ENCODE measurements at places on chromosomes 16 and 17.

GRCh38 chr17:2174468-2175293 is 119.8 kb downstream of the HIC1 start:
- ATAC-seq = peak; percentile 51

GRCh38 chr16:29784901-29785500 is 5.5 kb upstream of the KIF22 start:
- peak; percentile 91 for ATAC-seq

GRCh38 chr16:73713251-73713650 is 583.4 kb upstream of the PSMD7 start:
- no peak for ATAC-seq

DNA sequence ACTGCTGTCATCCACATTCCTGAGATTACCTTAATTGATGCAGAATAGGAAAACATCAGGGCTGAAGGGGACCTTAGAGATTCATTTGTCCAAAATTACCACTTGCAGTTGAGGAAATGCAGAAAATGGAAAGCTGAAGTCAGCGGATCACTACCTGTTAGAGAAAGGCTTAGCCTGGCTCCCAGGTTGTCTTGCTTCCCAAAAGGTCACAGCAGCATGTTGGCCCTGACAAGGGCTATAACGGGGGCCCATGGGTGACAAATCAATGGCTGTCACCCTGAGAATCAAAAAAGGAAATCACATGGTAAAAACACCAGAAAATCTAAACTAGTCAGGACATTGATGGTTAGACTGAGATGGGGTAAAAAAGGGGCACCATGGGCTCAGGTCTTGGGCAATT is 51.7 kb downstream of the HLF start:
- ATAC-seq = no peak

DNA sequence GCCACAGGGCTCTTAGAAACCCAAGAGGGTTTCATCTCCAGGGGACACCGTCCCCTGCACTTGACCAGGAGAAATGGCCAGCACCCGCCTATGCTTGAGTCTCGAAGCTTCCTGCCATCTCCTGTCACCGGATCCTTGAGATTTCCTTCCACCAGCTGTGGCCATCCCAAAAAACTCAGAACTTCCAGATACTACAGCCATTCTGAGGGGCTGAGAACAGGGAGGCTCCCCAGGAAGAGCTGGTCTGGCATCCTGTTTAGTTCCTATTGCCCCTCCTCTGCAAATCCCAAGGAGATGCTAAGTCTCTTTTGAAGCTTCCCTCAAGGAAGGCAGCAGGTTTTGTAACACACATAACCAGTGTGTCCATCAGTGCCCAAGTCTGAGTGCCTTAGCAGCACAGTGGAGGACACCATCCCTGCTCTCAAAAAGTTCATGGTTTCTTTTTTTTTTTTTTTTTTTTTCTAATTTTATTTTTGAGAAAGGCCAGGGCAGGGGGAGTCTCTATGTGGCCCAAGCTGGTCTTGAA is 2.0 kb downstream of the UBALD2 start:
- no peak for ATAC-seq

- ATAC-seq = no peak
Measured at GRCh38 chr17:40547079-40547784, 18.0 kb downstream of the CCR7 start.

DNA sequence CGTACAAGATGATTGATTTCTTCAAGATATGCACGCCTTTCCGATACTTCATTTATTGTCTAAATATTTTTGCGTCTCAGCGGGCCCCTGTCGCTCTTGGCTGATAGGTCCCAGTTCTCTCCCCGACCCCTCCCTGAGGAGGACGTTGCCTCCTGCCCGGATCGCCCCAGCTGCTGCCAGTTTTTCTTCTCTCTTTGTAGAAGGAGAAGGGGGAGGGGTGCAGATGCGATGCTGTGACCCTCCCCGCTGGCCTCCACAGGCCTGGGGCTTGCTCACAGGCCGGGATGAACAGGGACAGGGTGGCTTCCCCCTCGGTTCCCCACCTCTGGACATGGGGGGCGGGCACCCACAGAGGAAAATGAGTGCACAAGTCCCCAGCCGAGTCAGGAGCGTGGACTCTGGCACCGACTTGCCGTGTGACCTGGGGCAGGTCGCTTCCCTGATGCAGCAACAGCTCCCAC is 53.6 kb upstream of the ZC3H18 start:
- no peak for ATAC-seq

- no peak for ATAC-seq
Measured at GRCh38 chr16:54511222-54511731, 224.7 kb upstream of the IRX3 start.

- no peak for ATAC-seq
Measured at GRCh38 chr16:4071686-4072561, 44.3 kb downstream of the ADCY9 start.

DNA sequence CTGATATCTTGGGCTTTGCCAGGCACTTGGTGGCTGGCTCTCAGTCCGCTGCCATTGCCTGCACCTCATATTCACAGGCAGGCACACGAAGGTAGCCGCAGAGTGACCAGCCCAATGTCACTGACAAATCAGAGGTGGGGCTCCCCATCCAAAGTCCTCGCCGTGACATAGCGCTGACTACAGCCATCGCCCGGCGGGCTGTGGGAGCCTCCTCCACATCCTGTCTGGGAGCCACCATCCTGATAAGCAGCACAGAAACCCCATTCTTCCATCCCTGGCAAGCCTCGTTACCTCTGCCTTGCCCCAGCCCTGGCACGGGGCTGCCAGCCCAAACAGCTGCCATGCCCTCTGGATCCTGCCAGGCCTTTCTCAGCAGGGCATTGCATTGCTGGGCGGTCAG is 437.8 kb downstream of the SLC39A11 start:
- ATAC-seq = no peak

GRCh38 chr17:29146369-29146972 is 33.7 kb downstream of the MYO18A start:
- no peak for ATAC-seq

- ATAC-seq = no peak
Measured at GRCh38 chr16:71373073-71373472, 14.6 kb downstream of the CALB2 start.

- ATAC-seq = no peak
Measured at GRCh38 chr17:6011206-6011605, 59.0 kb upstream of the WSCD1 start.

- ATAC-seq = no peak
Measured at GRCh38 chr17:79075861-79076406, 1.3 kb downstream of the ENGASE start.

DNA sequence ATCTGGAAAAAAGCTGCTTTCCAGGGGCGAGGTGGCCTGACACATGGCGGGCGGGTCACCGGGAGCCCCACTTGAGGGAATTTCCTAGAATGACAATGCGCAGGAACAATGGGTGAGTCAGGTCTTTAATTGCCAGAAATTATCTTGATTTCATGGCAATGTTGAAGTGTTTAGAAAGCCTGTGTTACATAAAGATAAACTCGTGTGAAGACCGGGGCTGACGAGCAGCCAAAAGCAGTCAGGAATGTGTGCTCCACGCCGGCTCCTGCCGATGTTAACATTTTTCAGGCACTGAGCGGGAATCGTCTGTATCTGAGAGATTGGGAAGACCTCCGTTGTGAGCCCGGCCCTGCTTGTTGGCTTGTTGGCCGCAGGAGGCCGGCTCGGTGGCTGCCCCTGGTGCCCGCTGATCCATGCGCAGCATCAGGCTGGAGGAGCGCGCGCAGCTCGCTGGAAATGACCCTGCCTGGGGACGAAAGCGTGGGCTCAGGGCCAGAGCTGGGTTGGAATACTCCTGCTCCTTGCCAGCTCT is 353.1 kb downstream of the FOXL1 start:
- ATAC-seq = peak; percentile 59

GRCh38 chr16:30394592-30395154 is 547 bp upstream of the ZNF48 start:
- peak; percentile 12 for ATAC-seq

- no peak for ATAC-seq
Measured at GRCh38 chr17:46071796-46072195, 72.7 kb downstream of the STH start.

DNA sequence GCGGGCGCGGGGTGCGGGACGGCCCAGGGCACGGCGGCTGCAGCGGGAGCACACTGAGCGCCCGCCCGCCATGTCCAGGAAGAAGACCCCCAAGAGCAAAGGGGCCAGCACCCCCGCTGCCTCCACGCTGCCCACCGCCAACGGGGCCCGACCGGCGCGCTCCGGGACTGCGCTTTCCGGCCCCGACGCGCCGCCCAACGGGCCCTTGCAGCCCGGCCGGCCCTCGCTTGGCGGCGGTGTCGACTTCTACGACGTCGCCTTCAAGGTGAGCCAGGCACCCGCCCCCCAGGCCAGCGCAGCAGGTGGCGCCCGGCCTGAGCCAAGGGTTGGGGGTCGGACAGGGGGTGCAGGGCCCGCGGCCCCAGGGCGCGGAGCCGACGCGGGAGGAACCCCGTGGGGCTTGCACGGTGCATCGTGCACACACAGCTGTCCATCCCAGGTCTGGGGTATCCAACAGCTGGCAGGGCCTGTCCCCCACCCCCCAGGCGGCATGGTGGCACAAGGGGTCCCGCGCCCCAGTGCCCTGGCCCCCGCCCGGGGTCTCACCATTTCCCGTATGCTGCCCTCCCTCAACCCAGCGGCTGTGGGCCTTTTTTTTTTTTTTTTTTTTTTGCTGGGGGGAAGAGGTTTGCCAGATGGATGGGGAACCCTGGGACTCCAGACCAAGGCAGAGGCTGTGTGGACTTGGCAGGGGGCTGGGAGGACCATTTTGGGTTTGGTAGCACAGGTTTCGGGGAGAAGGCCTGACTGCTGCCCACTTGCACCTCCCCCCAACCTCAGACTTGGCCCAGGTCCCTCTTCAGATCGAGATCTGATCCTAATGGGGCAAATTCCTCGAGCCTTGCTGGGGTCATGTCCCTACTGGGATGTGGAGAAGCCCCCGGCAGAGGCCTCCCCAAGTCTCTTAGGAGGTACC is 547 bp downstream of the RAB26 start:
- no peak for ATAC-seq

DNA sequence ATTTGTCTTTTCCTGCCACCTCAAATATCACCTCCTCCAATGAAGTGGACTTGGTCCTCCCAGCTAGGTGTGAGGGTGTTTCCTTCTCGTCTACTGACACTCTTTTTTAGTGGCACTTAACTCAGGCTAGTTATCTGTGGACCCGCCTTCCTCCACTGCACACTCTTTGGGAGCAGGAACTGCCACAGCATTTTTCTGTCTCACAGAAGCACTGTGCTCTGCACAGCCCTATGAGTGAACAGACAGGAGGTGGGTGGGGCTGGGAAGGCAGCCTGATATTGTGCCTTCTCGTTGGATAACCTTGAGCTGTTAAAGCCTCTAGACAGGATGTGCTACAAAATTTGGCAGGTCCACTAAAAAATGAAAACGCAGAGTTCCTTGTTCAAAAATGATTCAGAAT is 31.9 kb upstream of the HOXB13 start:
- no peak for ATAC-seq

DNA sequence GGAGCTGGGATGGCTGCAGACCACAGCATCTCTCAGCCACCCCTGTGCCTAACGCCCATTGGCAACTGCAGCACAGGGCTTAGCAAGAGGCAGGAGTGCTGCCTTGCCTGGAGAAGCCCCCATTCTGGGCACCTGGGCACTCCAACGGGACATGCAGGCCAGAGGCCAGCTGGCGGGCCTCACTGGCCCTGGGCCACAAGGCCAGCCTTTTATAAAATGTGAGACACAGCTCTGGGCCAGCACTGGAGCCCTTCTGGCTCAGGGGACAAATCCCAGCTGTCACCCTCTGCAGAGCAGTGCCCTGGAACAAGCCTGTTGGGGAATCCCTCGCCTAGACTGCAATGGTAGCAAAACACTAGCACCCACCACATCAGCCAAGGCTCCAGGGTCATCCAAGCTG is 171.8 kb downstream of the WSCD1 start:
- no peak for ATAC-seq

- ATAC-seq = no peak
Measured at GRCh38 chr16:50204453-50205108, 51.5 kb downstream of the TENT4B start.

DNA sequence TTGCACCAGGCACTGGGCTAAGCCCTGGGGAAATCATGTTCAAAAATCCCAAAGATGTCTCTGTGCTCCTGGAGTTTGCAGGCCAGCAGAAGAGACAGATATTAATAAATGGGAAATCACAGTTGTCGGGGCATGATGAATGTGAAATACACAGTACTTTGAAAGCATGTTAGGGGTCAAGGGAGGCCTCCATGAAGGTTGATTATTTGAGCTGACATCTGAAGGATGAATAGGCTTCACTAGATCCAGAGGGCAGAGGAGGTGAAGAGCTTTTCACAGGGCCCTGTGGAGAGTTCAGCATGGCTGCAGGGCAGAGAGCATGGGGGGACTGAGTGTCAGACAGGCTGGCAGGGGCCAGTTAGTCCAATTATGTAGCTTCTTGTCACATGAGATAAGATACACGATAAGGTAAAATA is 2.6 kb downstream of the ANKRD40CL start:
- ATAC-seq = no peak
